Ovary (tissue), 10 donors: ENCODE measurements at places on chromosomes 11 and 22. TPM values are rescaled to one million over a fixed set of nuclear protein-coding genes. Genes with fewer than 3 reads are reported as not detected.

DNA sequence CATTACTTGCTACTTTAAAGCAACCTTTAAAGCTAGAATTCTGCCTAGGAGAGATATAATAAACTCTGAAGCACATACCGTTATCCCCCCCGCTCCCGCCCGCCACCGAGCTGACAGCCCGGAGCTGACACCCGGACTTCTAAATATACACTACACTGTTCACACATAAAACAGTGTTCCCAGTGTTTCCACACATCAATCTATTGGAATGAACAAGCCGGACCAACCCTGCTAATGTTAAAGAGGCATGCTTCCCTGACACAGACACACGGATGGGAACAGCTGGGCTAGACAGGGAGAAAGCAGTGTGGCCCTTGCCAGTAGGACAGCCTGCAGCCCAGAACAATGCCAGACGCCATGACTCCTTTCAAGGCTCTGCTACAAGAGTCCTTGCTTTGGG, 108.4 kb upstream of the CSNK2A3 start:
- no peak overlapping the region for H3K4me3 ChIP-seq
- H3K27ac ChIP-seq = no peak overlapping the region
- no peaks in the 10 kb centered on the region for H3K4me1 ChIP-seq
- DNase-seq = no peak
- no peaks in the 10 kb centered on the region for H3K36me3 ChIP-seq

- no peaks in the 10 kb centered on the region for H3K27me3 ChIP-seq
- no peak for DNase-seq
- H3K4me3 ChIP-seq = no peak overlapping the region
- H3K36me3 ChIP-seq = no peaks in the 10 kb centered on the region
- H3K27ac ChIP-seq = no peak overlapping the region
Measured at GRCh38 chr11:60869451-60869825, 2.1 kb downstream of the ZP1 start.

GRCh38 chr22:39003165-39003638, 10.9 kb upstream of the APOBEC3C start:
- no peaks in the 10 kb centered on the region for H3K36me3 ChIP-seq
- no peak overlapping the region for H3K4me3 ChIP-seq
- no peaks in the 10 kb centered on the region for H3K4me1 ChIP-seq
- H3K27ac ChIP-seq = no peak overlapping the region
- peak; percentile 75 for DNase-seq

The PHETA2 gene
- 10.2 TPM for total RNA-seq

GRCh38 chr11:40133498-40133897, 1326.0 kb downstream of the LRRC4C start:
- no peak overlapping the region for H3K4me3 ChIP-seq
- no peaks in the 10 kb centered on the region for H3K4me1 ChIP-seq
- H3K27me3 ChIP-seq = no peaks in the 10 kb centered on the region
- H3K36me3 ChIP-seq = no peaks in the 10 kb centered on the region

- no peak overlapping the region for H3K27ac ChIP-seq
- H3K4me1 ChIP-seq = no peaks in the 10 kb centered on the region
- no peaks in the 10 kb centered on the region for H3K27me3 ChIP-seq
Measured at GRCh38 chr22:30714062-30714461, 19.4 kb downstream of the OSBP2 start.

- no peaks in the 10 kb centered on the region for H3K36me3 ChIP-seq
- H3K4me1 ChIP-seq = no peaks in the 10 kb centered on the region
- no peaks in the 10 kb centered on the region for H3K27me3 ChIP-seq
- no peak overlapping the region for H3K27ac ChIP-seq
- H3K4me3 ChIP-seq = no peak overlapping the region
Measured at GRCh38 chr11:70747921-70748320, 349.6 kb downstream of the CTTN start.

DNA sequence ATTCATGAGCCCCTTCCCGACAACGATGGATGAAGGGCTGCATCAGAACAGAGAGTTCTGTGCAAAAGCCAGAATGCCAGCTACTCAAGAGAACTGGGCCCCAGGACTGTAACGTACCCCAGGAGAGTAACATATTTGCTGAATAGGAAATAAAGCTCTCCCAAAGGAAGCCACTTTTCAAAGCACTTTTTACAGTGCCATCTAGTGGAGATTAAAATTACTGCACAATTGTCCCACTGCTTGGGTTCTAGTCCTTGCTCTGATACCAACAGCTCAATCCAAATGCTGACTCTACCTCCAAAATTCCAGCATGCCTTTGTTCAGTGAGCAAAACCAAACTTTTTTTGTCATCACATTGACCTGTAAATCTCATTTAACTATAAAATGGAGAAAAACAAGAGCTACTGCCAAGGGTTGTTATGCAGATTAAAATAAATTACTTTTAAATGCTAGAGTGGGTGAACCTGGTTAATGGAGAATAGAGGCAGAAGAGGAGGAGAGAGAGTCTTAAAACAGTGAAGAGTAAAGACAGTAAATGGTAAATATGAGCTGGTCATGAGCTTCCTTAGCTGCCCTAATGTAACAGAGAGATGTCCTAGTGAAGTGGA, 87.6 kb upstream of the FSHB start:
- no peak overlapping the region for H3K4me3 ChIP-seq
- H3K27me3 ChIP-seq = no peaks in the 10 kb centered on the region
- H3K36me3 ChIP-seq = no peaks in the 10 kb centered on the region

DNA sequence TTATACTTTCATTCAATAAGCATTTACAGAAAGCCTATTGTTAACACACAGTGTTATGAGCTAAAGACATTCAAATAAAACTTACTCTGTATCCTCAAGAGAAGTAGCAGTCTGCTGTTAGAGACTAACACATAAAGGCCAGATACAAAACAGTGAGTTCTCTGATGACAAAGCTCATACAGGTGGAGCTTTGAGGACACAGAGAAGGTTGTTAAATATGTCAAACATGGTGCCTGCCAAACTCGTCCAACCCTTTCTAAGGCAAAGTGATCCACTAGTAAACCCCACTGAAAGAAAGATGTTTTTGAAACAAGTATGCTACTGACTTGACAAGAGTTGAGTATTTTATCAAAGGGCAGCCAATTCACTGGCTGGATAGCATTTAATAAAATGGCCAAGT, 70.1 kb downstream of the C2CD3 start:
- H3K4me3 ChIP-seq = no peak overlapping the region
- no peaks in the 10 kb centered on the region for H3K27me3 ChIP-seq
- no peaks in the 10 kb centered on the region for H3K36me3 ChIP-seq
- no peak overlapping the region for H3K27ac ChIP-seq
